GM12878 (cell line): ENCODE measurements at places on chromosomes 7 and 10.

GRCh38 chr7:36311539-36311938 lies 78.1 kb upstream of the ANLN start:
- no peak for DNase-seq

- DNase-seq = peak; percentile 21
These were observed 29.6 kb downstream of the MINDY4 start for GRCh38 chr7:30800785-30801252.

GRCh38 chr7:47091141-47091540 lies 490.8 kb downstream of the TNS3 start:
- DNase-seq = no peak

GRCh38 chr7:122896509-122896908 lies 10.2 kb upstream of the CADPS2 start:
- no peak for DNase-seq
